ENCODE measurements at places on chromosomes 1 and 21. TPM values are rescaled to one million over a fixed set of nuclear protein-coding genes. Genes with fewer than 3 reads are reported as not detected.

The ESPN gene
- total RNA-seq: 1.0 TPM

The ASTN1 gene
- total RNA-seq: not detected

The TEDDM1 gene
- total RNA-seq: not detected

The PIGM gene
- total RNA-seq: 3.8 TPM

The ITPKB gene
- total RNA-seq: 2.2 TPM
